ENCODE measurements at places on chromosomes 11 and 22.

DNA sequence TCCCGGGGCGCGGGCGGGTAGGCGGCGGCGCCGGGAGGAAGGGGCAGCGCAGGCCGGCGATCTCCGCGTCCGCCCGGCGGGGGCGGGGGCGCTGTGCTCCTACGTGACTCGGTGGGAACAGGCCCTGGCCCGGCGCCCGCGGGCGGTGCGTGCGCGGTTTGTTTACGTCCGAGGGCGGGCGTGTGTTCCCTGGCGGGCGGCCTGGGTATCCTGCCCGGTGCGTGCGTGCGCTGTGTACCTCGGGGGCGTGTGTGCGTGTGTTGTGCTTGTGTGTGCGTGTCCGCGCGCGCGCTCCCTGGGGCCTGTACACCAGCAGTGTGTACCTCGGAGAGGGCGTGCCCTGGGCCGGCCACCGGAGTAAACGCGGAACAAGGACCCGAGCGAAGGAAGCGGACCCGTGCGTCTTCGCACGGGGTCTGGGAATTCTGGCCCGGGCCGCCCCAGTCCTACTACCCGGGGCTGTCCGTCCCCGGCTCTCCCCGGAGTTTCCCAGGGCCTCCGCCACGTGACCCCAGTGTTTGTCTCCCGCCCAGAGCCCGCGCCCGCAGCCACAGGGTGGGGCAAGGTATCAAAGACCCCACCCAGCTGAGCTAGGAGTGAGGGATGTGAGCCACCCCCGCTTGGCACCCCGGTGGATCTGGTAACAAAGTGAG lies 769 bp downstream of the MAFF start:
- peak; percentile 42 for DNase-seq

- no peak for DNase-seq
Measured at GRCh38 chr11:66454247-66454646, 12.5 kb upstream of the PELI3 start.

GRCh38 chr22:48595511-48595905 lies 1232.2 kb downstream of the BRD1 start:
- no peak for DNase-seq

GRCh38 chr11:64534950-64535349 lies 56.1 kb upstream of the SLC22A12 start:
- DNase-seq: no peak

- DNase-seq: no peak
Measured at GRCh38 chr11:79472819-79473529, 32.1 kb upstream of the TENM4 start.

DNA sequence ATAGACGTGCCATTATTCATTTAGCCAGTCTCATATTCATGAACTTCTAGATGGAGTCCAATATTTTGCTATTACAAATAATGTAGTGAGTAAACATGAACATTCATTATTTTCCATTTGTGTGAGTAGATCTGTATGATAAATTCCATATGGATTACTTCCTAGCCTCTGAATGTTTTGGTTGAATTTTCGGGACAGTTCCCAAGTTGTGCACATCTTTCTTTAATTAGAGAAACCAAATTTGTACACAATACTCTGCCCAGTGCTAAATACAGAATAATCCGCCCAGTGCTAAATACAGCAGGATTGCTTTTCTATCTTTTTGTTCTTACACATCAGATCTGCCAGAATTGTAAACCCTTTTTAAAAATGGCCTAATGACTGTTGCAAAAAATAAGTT lies 17.1 kb upstream of the APLP2 start:
- DNase-seq: no peak

GRCh38 chr11:117860139-117860538 lies 16.3 kb downstream of the FXYD6 start:
- no peak for DNase-seq

DNA sequence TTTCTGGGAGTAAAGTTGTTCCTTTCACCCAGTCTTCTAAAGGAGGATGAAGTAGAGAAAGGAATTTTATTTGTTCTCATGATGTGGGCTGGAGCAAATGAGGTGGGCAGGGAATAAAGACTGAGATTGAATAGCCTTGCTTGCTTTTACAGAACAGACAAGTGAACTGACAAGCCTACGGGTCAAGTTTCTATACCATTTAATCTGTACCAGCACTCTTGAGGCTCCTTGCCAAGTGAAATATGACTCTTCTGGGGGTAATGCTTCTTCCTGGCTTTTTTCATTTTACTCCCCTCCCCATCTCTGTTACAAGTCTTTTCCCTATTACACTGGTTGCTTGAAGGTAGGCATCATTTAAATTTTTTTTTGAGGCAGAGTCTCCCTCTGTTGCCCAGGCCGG lies 54.8 kb downstream of the CSTPP1 start:
- DNase-seq: no peak

DNA sequence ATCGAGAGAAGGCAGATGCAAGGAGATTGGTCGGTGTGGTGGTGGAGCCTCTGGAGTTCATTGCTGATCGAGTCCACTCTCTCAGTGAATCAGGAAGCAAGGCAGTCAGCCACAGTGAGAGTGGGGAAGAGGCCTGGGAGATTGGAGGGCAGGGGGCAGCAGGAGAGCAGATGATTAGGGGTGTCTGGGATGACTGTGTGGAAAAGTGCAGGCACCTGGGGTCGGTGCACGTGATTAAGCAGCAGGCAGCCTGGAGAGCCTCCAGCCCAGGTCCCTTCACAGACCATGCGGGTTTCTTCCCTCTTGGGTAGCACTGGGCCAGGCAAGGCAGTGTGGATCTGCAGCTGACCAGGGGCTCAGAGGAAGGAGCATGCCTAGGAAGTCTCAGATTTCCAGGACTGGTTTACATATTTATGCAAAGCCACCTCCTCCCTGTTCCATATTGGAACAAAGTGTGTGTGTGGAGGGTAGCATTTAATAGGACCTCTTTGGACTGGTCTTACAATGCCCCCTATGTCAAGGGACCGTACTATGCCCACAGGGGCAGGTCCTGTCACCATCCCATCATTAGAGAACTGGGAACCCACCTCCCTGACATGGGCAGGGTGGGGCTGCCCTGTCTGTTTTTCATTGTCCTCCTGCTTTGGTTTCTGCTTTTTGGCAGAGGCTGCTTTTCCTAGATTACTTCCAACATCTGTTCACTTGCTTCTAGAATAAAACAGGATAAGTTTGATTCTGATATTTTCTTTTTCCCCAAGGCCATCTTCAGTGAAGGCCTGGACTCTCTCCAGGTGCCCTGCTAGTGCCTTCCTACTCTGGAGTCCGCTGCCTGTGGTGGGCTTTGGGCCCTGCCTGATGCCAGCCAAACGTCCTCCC lies 14.0 kb upstream of the GDPD5 start:
- no peak for DNase-seq

- DNase-seq: no peak
Measured at GRCh38 chr11:120703358-120704152, 192.0 kb downstream of the GRIK4 start.

- no peak for DNase-seq
Measured at GRCh38 chr11:102429691-102430090, 22.9 kb downstream of the TMEM123 start.

DNA sequence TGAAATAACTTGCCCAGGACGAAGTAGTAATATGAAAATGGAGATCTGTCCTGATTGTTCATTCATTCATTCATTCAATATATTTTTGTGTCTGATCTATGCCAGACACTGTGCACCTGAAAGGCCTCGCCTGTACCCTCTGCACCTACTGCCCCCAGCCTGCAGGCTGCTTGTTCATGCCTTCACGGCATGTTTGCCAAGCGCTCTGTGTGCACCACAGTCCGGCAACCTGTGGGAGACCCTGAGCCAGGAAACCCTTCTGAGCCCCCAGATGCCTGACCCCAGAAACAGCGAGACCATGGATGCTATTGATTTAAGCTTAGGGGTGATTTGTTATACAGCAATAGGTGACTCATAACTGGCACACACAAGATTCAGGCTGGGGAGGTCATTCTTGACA lies 47.0 kb downstream of the RTL6 start:
- DNase-seq: no peak

GRCh38 chr11:64759722-64760719 lies at the start of gene PYGM:
Gene PYGM (minus strand): TSS chr11:64759974. CDS start chr11:64759898, 76 bp downstream.
- no peak for DNase-seq

DNA sequence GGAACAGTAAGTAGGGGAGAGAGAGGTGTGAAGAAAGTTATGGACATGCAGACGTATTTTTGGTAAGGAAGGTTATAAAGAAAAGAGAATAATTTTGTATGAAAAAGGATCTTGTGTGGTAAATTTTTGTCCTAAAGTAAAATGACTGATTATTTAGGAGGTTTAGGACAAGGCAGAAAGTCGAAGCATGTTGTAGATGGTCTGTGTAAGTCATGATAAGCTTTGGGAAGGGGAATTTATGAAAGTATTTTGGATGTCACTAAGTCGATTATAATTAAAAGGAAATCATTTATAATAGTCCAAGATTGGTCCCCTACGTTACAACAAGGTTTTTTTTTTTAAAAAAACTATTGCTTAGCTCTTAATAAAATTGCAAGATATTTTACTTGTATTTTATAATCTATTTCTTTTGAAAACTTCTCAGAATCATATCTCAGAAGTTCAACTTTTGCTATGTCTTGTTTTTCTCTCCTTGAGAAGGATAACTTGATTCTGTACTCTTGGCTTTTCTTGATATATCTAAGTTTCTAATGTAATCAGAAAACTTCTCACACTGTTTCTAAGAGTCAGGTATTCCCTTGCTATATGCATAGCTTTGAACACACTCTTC lies 10.9 kb upstream of the CABP2 start:
- no peak for DNase-seq

- DNase-seq: no peak
Measured at GRCh38 chr11:61053191-61053590, 49.1 kb upstream of the CD5 start.

GRCh38 chr11:65559535-65559934 lies 1.4 kb upstream of the LTBP3 start:
- DNase-seq: no peak

GRCh38 chr11:73951797-73952196 lies 971 bp downstream of the DNAJB13 start:
- DNase-seq: no peak

GRCh38 chr11:109123816-109124787 lies 297.9 kb upstream of the C11orf87 start:
- DNase-seq: no peak
